ENCODE measurements at places on chromosomes 6 and 20. TPM values are rescaled to one million over a fixed set of nuclear protein-coding genes. Genes with fewer than 3 reads are reported as not detected.

GRCh38 chr6:145699462-145699861, 35.9 kb downstream of the EPM2A start:
- no peak for DNase-seq

PROKR2 gene
- not detected for total RNA-seq

- no peak for DNase-seq
These were observed 8.0 kb downstream of the SLC18B1 start for GRCh38 chr6:132790450-132790849.

GRCh38 chr6:150377211-150377781, 8.5 kb downstream of the IYD start:
- DNase-seq: no peak

- no peak for DNase-seq
These were observed 47.7 kb downstream of the BCKDHB start for GRCh38 chr6:80154160-80154559.

GRCh38 chr6:35092362-35093117, 48.6 kb downstream of the TCP11 start:
- DNase-seq: no peak

GRCh38 chr20:818001-818664, 15.4 kb upstream of the FAM110A start:
- no peak for DNase-seq

DNA sequence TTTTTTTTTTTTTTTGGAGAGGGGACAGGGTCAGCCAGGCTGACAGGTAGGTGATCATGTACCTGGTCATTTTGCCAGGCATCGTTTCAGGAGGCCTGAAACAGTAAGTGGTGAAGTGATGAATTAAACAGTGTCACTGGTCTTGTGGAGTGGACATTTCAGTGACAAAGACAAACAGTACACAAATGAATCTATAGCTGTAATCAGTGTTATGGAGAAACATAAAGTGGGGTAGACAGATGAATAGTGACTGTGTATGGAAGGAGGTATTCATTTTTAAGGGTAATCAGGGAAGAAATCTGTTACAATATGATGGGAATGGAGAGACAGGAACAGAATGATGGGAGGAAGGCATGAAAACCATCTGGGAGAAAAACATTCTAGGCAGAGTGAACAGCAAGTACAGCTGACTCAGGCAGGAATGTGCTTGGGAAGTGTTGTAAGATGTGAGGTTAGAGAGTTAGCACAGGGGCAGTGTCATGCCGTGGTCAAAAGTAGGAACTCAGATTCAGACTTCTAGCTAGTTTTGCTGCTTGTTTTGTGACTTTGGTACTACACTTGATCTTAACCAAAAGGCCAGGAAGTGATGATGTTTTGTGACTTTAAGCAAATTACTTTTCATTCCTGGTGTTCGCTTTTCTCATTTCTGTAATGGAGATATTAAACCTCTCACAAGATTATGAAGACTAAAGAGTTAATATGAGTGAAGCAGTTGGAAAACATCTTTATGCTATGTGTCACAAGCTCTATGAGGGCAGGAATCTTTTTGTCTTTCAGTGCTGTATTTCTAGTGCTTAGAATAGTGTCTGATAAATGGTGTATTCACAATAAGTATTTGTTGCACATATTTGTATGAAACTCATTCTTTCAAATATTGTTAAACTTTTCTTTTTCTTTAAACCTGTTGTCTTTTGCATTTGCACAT, 43.4 kb downstream of the QKI start:
- DNase-seq: peak; percentile 17

- DNase-seq: no peak
These were observed 90.1 kb downstream of the ANKRD60 start for GRCh38 chr20:58138395-58138794.

CPNE5 gene
- total RNA-seq: 1.5 TPM

DNA sequence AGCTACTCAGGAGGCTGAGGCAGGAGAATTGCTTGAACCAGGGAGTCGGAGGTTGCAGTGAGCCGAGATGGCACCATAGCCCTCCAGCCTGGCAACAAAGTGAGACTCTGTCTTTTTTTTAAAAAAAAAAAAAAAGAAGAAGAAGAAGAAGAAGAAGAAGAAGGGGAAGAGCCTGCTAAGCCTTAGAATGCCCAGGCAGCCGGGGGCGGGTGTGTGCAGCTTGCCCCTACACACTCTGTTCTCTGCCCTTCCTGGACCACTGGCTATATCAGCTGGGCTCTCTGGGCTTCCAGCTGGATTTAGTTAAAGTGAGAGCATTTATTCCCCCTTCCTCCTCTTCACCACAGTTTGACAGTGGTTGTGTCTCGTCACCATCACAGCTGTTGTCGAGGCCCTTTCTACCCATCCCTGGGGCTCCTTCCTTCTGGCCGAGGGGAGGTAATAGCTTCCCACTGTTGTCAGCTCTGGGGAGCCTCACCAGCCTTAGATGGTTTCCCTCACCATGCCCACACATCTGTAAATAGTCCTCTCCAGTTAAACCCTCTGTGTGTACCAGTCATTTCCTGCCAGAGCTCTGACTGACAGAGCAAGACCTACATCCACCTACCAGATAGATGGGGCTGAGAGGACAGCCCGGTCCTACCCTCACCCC, 77.6 kb downstream of the TRERF1 start:
- peak; percentile 53 for DNase-seq

TFEB gene
- 11.7 TPM for total RNA-seq

DNA sequence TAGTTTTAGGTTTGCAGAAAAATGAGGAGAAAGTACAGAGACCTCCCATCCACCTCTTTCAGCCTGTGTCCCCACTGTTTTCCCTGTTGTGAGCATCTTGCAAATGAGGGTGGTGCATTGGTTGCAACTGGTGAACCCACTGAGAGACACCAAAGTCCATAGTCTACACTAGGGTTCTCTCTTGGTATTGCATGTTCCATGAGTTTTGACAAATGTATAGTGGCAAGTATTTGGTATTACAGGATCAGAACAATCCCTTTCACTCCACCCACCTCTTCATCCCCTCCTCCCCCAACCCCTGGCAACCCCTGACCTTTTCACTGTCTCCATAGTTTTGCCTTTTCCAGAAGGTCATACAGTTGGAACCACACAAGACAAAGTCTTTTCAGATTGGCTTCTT, 20.1 kb downstream of the ZNF831 start:
- DNase-seq: no peak

DNA sequence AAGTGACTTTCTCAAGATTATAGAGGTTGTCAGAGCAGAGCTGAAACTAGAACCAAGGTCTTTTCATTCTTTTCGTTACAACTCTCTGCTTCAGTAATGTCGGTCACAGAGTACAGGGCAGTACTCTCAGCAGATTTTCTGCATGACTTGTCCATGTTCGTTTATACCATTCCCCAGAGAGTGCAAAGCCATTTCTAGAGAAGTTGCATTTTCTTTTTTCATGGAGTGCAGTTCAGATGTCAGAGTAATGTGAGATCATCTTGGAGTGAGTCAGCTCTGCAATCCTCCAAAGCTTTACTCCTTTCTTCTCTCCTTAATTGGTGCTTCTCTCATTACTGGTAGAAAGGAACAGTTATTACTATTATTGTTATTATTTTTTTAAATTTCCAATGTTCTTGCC, 115.6 kb upstream of the B3GAT2 start:
- no peak for DNase-seq

TRIM10 gene
- 0.36 TPM for total RNA-seq

PNRC1 gene
- total RNA-seq: 95.1 TPM

GRCh38 chr6:136921381-136921935, 643 bp upstream of the SLC35D3 start:
- DNase-seq: peak; percentile 10

GRCh38 chr6:22737331-22737730, 168.0 kb downstream of the HDGFL1 start:
- no peak for DNase-seq

Data from activated CD4-positive, alpha-beta memory T cell treated with anti-CD3 and anti-CD28 coated beads for 36 hours (primary cell).